ENCODE measurements at places on chromosomes 16 and 17. TPM values are rescaled to one million over a fixed set of nuclear protein-coding genes. Genes with fewer than 3 reads are reported as not detected.

- DNase-seq: peak; percentile 78
These were observed 10.6 kb downstream of the ZNF668 start for GRCh38 chr16:31063495-31063842.

DNA sequence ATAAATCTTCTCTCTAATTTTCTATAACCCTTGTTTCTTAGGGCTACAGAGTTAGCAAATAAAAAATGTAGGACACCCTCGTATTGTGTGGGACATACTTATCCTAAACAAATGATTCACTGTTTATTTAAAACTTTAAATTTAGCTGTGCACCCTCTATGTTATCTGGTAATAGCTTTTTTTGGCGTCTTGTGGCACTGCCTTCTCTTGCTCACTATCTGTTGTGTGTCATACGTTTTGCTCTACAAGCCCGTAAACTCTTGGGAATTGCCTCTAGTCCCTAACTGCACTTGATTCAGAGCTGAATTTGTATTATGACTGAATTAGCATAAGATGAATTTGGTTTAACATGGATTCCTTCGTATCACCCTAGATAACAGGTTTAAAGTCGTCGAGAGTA, 144.3 kb upstream of the MYOCD start:
- no peak for DNase-seq

- DNase-seq: peak; percentile 59
These were observed 858 bp downstream of the MMD start for GRCh38 chr17:55420776-55421178.

DNA sequence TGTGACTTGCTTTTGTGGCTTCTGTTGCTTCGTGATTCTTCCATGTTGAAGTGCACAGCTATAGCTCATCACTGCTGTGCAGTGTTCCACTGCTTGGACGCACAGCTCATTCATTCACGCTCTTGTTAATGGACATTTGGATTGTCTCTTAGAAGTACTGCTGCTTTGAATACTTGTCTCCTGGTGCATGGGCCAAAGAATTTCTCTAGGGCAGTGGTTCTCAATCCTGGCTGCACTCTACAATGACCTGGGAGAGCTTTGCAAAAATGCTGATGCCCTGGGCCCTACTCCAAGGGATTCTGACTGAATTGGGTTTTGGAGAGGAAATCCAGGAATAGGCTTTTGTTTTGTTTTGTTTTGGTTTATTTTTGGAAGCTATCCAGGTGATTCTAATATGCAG, 20.0 kb downstream of the CCL17 start:
- no peak for DNase-seq

- no peak for DNase-seq
These were observed 286.2 kb downstream of the IRX3 start for GRCh38 chr16:54000361-54000760.

GRCh38 chr17:71872843-71873485, 247.9 kb upstream of the SOX9 start:
- DNase-seq: no peak

- DNase-seq: peak; percentile 87
These were observed 10.2 kb upstream of the EEF2K start for GRCh38 chr16:22195695-22196558.

DNA sequence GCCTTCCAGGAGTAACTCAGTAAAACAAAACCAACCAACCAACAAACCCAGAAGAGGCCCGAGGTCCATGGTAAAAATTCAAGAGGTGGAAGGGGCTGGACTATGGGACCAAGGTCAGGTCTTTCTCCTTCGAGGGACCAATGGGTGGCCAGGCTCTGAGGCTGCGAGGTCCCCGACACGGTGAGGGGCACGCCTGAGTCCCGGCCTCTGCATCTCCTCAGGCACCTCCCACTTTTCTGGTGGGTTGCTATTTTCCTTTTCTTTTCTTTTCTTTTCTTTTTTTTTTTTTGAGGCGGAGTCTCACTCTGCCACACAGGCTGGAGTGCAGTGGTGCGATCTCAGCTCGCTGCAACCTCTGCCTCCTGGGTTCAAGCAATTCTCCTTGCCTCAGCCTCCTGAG, 18.0 kb downstream of the CD7 start:
- peak; percentile 68 for DNase-seq

Gene GRIN2C
- total RNA-seq: not detected

Gene CD300LF
- total RNA-seq: not detected

Gene PRSS8
- 65.4 TPM for total RNA-seq

Gene CDRT4
- total RNA-seq: 4.7 TPM

Measured in H7 (cell line).